Activated T-cell treated with anti-CD3 and anti-CD28 coated beads for 1 hour (primary cell): ENCODE measurements at places on chromosomes 2 and 18.

- no peak for DNase-seq
These were observed 246.6 kb upstream of the SESTD1 start for GRCh38 chr2:179511105-179511789.

- no peak for DNase-seq
These were observed 28.5 kb downstream of the TMEM18 start for GRCh38 chr2:648476-649424.

DNA sequence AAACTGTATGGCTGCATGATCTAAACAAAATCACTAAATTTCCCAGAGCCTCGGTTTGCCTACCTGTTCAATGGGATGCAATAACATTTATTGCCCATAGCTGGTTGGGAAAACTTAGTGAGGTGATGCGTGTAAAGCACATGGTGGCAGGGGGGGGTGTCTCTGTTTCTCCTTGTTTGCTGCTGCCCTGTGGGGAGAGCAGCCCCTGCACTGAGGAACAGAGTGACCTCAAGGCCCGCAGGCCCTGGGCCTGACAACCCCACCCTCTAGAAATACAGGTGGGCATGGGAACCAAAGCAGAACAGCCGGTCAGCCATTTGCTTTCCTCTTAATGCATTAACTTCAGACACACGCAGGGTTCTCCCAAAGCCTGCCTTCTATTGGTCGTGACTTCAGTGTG, 55.1 kb upstream of the SLC66A3 start:
- DNase-seq, result no peak

- no peak for DNase-seq
These were observed 17.7 kb upstream of the CYP1B1 start for GRCh38 chr2:38093527-38094165.

DNA sequence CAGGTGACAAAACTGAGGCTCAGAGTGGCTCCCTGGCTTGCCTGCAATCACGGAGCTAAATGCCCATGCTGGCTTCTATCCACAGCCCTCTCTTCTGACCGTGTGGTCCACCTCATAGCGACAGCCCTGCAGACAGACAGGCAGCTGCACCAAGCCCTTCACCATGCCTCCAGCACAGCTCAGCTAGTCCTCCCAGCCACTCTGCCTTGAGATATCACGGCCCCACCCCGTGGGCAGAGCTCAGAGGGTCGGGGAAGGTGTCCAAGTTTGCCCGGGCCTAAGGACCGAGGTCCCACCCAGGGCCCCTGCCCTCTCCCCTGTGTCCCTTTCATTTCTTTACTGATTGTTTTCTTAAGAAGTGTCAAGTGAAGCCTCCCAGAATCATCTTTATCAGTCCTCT, 128.2 kb upstream of the GLI2 start:
- DNase-seq, result no peak

DNA sequence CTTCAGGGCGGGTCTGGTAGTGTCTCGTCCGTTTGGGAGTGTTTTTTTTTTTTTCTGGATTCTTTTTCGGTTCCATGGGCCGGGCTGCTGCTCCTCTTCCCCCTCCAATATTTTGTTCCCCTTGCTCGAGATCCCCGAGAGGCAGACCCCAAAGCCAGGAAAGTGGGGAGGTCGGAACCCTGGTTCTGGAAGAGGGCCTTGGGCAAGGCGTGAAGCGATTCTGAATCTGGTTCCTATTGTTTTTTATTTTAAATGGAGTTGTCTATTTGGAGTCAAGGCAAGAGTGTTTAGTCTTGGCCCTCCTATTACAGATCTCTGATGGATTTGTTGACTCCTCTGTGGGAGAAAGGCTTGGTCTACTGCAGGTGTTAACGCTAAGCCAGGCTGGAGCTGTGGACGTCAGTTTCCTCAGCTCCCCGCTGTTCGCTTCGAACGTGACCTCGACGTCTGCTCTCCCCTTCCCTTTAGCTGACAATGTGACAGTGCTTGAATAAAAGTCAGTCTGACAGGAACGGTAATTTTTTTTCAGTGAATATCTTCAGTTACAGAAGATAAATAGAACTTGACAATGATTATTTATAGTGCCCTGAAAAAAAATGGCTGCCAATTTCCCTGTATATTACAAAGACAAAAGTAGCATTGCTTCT, 683 bp upstream of the DNAJC27 start:
- DNase-seq, result peak; percentile 18

DNA sequence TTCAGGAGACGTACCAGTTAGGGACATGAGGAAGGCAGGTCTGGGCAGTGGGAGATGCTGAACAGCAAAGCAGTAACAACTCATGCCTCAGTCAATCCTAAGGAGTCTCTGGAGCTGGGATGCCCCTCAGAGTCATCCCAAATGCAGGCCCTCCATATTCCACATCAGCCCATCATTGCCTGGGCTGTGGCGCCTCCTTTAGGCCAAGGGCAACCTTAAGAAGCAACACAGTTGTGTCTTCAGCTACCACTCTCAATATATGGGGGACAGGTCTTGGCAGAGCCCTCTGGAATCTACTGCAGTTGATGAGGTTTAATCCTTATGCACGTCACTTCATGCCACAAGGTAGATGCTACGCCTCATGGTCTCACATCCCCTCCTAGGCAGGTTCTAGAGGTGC, 682.0 kb upstream of the RAB6C start:
- DNase-seq, result no peak

DNA sequence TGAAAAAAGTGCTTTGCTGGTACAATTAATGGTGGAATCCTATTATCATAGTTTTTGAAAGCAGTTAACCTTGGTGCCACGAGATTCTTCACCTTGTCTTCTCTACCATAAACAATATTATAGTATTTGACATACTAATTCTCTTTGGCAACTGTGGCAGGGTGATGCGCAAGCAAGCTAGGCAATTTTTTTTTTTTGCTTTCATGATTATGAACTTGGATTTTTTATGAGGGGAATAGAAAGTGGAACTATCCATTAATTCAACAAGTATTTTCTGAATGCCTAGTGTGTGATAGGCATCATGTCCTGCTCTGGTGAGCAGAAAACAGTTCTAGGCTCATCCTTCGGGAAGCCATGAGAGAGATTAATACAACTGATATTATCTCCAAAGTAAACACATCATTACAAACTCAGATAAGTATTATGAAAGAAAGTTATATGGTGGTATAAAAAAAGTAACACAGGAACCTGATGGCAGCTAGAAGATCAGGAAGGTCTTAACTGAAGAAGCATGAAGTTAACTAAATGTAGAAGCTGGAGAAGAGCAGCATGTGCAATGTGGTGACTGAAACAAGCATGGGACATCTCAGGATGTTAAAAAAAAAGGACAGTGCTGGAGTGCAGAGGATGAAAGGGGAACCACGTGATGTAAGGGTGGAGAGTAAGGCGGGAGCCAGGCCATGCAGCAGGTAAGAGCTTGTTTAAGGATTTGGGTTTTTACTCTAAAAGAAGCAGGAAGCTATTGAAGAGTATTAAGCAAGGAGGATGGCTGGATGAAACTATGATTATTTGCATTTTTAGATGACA, 113.7 kb downstream of the ZEB2 start:
- DNase-seq, result no peak

DNA sequence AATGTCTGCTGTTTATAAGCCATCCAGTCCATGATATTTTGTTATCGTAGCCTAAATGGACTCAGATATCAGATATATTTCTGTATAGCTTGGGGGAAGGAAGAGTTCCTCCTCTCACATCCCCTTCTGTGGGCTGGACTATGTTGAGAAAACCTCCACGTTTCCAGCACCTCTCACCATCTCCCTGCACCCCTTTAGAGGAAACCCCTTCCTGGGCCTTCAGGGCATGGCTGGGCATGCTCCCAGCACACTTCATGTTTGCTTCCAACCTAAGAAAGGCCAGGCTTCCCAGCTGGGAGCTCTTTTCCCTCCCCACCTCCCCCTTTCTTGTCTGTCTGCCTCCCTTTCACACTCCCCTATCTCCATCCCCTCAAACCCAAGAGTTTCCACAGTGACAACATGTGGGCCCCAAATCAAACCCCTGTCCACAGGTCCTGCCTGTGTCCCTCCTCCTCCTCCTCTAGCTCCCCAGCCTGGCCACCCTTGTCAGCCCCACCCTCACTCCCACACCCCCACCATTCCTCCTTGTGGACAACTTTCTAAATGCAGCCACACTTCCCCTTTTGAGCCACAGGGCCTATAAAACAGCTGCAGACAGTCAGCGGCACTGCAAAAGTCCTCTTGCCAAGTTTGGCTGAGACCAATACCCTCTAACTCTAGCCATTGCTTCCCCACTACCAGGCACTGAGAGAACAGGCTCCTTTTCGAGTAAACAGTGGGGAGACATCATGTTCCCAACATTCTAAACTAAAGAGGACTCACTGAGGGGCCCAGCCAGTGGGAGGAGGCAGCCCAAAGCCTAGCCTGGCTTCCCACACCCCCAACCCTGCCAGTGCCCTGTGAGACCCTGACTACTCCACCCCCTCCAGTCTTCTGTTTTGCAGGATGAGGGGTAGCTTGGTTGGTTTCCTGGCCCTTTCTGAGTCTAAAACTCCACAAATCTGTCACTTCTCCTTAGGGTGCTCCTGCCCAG, 120.5 kb downstream of the ZFP36L2 start:
- DNase-seq, result no peak

DNA sequence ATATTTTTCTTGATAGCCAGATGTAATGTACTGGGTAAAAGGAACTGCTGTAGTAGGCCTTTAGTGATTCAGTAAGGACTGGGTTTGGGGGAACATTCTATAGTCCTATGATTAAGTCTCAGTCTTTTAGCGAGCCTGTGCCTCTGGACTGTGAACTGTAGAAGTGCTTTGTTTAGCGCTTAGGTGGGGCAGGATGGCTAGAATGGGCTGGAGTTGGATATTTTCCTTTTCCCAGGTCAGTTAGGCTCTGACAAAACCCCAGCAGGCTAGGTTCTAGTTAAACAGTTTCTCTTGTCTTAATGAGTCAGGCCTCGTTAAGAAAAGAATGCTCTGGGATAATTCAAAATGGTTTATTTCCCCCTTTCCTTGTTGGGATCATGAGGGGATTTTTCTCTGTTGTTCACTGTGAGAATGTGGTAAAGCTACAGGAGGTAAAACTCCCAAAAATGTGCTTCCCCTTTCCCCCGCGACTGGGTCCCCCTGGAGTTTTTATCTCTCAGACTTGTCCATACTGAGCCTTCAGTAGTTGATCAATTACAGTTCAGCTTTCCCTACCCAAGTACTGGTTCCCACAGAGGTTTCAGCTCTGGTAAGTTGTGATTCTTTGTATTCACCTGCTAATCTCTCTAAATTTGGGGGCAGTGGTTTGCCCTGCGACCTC, 31.5 kb downstream of the EHBP1 start:
- no peak for DNase-seq

GRCh38 chr2:41313082-41313481, 734.7 kb upstream of the PKDCC start:
- DNase-seq, result no peak

- peak; percentile 47 for DNase-seq
These were observed 909 bp downstream of the NFATC1 start for GRCh38 chr18:79396431-79397246.

DNA sequence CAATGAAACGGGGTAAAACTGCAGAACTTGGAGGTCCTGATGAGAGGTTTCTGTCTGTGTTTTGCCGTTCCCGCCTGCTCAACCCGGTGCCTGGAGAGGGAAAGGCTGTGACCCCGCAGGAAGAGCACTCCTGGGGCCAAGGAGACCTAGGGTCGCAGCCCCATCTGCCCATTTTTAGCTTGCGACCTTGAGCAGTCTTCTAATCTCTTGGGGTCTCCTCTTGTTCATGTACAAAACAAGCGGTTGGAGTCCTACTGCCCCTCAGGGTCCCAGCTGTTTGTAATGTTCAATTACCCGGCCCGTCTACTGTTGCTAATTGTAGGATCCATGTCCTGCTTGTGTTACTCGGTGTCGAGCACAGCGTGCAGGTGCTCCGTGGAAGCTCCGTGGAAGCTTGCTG, 104.5 kb downstream of the PTGR3 start:
- no peak for DNase-seq

DNA sequence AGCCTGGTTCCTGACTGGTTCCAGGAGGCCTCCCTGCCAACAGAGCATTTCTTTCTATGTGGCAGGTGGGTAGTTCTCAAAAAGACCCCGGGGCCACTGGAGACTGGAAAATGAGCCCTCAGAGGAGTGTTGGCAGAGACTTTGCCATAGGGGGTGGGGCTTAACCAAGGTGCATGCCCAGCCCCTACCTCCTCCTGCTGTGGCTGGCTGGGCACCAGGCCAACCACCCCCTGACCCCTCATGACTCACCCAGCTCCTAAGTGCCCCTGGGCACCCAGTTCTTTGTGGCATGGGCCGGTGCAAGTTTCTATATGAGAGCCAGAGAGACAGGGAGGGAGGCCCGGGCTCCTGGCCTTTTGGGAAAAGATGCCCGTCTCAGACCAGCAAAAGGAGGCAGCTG, 98.2 kb upstream of the SMAD2 start:
- no peak for DNase-seq

DNA sequence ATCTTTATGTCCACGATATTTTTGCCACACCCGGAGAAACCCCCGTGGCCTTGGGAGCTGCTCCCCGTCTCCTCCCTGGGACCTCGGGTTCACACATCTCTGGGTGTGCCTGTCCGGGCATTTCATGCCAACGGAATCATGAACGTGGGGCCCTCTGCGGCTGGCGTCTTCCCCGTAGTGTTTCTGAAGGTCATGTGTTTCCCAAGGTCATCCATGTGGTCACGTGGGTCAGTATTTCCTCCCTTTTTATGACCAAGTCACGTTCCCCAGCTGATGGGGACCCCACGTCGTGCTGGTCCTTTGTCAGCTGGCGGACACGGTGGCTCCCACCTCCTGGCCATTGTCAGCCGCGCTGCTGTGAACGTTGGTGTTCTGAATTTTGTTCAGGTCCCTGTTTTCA, 135.7 kb downstream of the NFATC1 start:
- DNase-seq, result no peak

GRCh38 chr2:232310121-232310520, 68.4 kb upstream of the ALPP start:
- no peak for DNase-seq

DNA sequence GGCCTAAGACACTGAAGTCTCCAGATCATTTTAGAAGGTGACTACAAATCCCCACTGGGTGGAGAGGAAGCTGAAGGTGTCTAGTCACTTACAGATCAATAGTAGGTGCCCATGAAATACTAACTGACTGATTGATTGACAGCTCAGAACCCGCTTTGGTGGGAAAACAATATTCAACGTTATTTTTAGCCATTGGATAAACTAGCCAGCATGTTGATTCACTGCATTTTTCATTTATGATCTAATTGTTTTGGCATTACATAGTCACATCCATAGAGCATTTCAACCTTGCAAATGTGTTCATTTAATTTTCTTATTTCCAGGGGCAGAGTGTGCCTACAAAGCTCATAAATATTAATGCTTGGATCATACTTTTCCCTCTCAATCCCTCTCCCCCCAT, 162.3 kb downstream of the MREG start:
- no peak for DNase-seq

DNA sequence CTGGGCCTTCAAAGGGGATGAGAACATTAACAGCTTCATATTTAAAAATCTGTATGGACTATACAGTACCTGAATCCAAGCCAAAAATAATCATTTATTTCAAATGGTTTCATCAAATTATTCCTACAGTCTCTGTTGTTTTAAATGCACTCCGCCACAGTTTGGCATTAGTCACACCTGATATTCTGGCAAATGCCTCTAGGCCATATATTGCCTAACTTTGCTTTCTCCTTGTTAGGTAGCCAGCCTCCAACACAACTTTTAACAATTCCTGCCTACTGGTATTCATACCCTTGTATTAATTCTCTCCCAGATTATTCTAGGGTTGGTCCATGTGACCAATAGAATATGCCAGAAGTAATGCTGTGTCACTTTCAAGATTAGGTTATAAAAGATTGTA, 146.6 kb upstream of the FANCL start:
- no peak for DNase-seq

GRCh38 chr2:201572846-201573508, 70.3 kb downstream of the TMEM237 start:
- DNase-seq, result no peak

GRCh38 chr2:200693836-200694470, 108.1 kb downstream of the AOX1 start:
- DNase-seq, result no peak

GRCh38 chr2:239569401-239570090, 168.7 kb upstream of the HDAC4 start:
- DNase-seq, result no peak
